ENCODE measurements at places on chromosomes 6 and 20. TPM values are rescaled to one million over a fixed set of nuclear protein-coding genes. Genes with fewer than 3 reads are reported as not detected.

DNA sequence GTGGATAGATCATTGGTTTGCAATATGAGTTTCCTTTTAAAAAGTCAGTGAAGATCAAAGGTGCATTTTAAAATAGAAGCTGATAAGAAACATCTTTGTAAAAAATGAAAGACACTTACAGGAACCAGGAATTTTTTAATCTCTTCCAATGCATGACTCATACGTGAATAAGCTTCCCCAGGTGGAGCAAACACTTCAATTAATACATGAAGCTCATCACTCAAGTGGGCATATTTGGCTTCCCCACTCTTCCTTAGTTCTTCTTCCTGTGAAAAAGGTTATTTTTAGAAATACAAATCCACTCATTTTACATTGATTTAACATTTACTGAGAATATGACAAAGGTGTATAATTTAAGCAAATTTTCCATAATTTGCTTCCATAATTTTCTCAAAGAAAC is 308.1 kb downstream of the KHDRBS2 start:
- DNase-seq = no peak

GRCh38 chr20:49916146-49917002 is 1.0 kb upstream of the SPATA2 start:
- DNase-seq = no peak

- DNase-seq = no peak
These were observed 45.5 kb upstream of the ENTPD6 start for GRCh38 chr20:25150016-25150415.

DNA sequence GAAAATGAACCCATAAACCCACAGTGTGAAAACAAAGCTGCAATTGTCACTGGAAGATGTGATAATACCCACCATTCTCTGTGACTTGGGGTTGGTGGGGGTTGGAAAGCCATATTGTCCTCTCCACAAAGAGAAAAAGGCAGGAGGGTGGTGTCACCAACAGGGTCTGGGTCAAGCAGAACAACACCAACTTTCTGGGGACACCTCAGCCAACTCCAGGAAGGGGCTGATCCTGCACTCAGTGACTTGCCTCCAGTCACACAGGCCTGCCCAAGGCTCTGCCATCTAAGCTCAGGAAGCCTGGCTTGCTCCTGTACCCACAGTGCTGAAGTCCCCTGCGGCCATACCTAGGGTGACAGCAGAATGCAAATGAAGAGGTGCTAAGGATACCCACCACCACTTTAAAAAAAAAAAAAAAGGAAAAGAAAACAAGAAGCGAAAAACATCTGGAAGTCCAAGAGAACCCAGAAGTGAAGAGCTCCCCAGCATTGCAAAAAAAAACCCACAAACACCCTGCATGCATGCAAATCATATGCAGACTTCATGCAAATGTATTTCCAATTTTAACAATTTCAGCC is 110.6 kb downstream of the PREX1 start:
- no peak for DNase-seq

DNA sequence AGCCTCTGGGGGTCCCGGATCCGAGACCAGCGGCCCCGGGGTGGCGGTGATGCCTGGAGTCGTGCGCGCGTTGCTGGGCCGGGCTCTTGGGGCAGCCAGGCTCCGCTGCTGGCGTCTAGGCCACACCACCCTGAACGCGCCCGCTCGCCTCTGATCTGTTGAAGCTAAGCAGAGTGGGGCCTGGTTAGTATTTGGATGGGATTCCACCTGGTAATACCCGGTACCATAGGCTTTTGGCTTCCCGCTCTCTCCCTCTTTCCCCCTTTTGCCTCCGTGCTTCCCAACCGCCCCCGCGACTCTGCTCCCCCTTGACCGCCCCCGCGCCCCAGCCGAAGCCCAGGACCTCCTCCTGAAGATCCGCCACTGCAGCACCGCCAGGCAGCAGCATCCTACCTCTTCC is 1383.5 kb upstream of the DEFB115 start:
- peak; percentile 45 for DNase-seq

- DNase-seq = no peak
These were observed 563 bp upstream of the SRSF3 start for GRCh38 chr6:36593569-36594028.

- no peak for DNase-seq
These were observed 376.9 kb downstream of the PHF3 start for GRCh38 chr6:64012351-64013001.

- peak; percentile 95 for DNase-seq
These were observed 85.7 kb downstream of the NFATC2 start for GRCh38 chr20:51456511-51457509.

DNA sequence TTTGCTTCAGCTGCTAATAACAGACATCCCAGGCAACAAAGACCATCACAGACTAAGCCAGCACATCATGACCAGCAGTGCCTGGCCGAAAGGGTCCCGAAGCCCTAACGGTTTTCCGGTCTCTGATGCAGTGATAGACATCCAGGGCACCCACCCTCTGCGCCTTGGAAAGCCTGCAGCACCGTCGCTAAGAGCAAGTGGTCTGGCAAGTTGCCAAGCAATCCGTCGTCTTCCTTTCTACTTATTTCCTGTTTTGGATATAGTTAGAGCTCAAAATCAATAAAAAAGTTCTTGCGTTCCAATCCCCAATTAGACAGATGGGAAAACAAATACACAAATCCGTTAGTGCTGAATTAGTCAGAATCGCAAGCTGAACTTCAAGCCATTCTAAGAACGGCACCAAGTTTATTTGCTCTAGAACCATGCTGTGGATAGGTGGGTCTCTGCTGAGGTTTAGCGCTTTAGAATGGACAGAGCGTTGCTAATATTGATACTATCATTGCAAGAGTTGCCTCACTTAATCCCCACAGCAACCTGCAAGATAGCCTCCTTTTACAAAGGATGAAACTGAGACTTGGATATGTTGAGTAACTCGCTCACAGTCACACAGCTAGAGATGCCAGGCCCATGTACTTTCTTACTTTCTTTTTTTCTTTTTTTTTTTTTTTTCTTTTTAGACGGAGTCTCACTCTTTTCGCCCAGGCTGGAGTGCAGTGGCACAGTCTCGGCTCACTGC is 163.3 kb upstream of the SNX9 start:
- no peak for DNase-seq

DNA sequence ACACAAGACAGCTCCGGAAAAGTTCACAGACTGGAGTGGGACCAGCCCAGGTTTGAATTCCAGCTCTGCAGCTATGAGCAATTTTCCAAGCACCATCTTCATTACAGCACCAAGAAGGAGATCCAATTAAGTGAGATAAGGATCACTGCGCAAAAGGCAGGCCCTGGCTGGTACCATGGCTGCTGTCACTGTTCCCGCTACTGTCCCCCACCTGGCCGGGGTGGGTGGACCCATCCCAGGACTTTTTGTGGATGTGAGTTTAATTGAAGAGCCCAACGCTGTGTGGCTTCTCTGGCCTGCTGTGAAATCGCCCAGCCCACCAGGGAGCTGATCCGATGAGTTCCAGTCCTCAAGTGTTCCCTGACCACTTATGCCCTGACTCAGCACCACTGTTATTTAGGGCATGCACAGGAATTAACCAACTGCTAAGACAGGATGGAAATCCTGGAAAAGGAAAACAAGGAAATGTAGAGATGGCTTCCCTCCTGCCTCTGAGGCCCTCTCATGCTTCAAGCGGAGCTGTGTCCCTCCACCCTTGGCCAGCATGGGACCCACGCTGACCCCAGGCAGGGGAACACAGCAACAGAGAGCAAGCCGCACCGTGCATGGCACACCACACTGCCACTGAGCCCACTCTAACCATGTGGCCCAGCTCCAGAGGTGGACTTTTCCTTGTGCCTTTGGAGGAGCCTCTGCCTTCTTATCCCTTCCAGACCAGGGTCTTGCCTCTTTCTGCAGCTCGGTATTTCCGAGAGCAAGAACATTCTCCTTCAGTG is 150.0 kb upstream of the CST7 start:
- no peak for DNase-seq

DBNDD2 gene
- 362 TPM for total RNA-seq

HSPA12B gene
- total RNA-seq = 12.5 TPM

FAM83C gene
- total RNA-seq = not detected

All from left ventricle myocardium inferior (tissue), 1 donor.